ENCODE measurements at places on chromosomes 12 and 14.
A peak's percentile ranks its signal among the peaks of the same experiment; 100 is the strongest.

DNA sequence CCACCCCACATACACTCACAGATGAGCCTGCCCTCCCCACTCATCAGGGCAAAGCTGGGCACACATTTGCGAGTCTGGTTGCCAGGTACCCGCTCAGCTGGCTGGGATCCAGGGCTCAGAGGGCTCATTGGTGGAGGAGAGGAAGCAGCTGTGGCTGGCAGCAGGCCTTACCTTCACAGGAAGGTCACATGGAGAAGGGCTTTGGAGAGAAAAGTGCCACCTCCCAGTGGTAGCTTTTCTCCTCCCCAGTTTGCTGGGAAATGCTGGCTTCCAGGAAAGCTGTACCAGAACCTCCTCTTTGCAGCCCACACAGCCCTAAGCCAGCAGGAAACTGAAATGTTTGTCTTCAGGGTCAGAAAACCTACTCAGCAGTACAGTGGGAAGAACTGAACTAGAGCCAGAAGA lies 55.6 kb downstream of the LGMN start:
- peak; percentile 64 for DNase-seq

GRCh38 chr14:98334186-98334585 lies 937.8 kb downstream of the BCL11B start:
- no peak for DNase-seq

DNA sequence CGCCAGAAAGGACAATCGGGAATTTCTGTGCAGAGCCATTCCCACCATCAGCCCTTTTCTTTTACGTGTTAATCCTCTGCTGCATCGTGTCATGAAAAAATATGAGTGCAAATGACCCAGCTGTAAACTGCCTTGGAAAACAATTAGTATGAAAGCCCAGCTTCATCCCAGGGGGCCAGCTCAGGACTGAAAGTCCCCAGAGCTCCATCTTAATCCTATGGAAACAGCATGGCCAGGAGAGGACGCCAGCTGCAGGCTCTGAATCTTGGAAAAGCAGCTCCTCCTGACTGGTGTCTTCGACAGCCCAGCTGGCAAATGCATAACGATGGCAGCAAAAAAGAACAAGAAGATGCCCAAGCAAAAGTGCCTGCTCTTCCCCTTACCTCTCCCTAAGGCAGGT lies 191.5 kb downstream of the NTF3 start:
- DNase-seq = no peak

DNA sequence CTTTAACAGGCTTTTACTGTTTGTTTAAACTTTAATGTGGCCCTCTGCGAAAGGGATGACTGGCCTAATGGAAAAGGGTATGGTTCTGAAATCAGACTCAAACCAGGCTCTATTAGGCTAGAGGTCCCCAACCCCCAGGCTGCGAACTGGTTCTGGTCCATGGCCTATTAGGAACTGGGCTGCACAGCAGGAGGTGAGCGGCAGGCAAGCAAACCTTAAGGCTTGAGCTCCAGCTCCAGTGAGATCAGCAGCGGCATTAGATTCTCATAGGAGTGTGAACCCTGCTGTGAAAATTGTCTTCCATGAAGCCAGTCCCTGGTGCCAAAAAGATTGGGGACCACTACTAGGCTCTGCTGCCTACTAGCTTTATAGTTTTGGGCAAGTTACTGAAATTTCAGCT lies 11.1 kb downstream of the GALNT4 start:
- no peak for DNase-seq

GRCh38 chr14:28020112-28020511 lies 746.5 kb upstream of the FOXG1 start:
- no peak for DNase-seq

DNA sequence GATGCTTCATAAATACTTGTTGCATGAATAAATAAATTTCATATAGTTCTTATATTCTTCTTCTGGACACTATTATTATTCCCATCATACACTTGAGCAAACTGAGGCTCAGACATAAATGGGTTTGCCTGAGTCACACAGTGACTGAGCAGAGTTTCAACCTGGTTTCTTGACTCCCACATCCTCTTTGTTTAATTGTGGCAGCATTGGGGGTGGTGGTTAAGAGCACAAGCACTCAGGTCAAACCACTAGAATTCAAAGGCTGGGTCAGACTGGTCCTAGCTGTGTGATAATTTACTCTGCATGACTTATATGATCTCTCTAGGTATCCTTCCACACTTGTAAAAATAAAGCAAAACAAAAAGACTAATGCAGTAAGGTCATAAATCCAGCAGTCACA lies 274.9 kb upstream of the SRRM4 start:
- no peak for DNase-seq

- no peak for DNase-seq
Measured at GRCh38 chr12:76421046-76421445, 72.8 kb upstream of the BBS10 start.

GRCh38 chr12:51766067-51766676 lies 82.3 kb downstream of the FIGNL2 start:
- no peak for DNase-seq

DNA sequence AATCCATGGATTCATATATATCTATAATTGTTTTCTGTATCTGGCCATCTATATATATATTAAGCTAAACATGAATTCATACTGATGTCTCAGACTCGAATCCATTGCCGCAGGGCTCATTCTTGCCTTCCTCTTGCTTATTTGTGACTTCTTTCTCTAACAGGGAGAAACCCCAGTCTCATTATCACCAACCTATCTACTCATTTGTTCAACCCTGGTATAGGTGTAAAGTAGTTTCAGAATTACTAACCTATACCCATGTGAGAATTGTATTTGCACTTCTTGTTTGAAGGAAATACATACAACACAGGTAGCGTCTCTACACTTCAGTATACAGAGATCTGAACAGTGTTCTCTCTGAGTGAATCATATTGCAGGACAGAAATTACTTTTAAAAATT lies 77.7 kb downstream of the PTPN11 start:
- no peak for DNase-seq

- DNase-seq = no peak
Measured at GRCh38 chr12:96070670-96071279, 35.4 kb upstream of the LTA4H start.

- DNase-seq = no peak
Measured at GRCh38 chr14:93511001-93511400, 80.3 kb downstream of the UNC79 start.

DNA sequence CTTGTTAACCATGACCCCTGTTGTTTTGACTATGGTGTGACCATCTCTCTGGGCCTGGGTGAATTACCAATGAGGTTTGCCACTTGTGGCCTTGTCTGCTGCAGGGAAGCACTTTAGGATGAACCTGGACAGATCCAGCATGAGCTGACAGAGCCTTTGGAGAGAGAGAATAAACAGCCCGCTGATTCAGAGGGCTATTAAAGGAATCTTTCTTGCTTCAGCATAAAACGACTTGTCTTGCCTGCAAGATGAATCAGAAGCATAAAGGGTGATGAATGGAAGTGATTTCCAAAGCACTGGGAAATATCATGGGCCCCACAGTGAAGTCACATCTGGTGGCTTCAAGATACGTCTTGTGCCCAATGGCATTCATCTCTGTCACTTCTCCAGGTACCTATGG lies 69.0 kb upstream of the WSCD2 start:
- DNase-seq = no peak

DNA sequence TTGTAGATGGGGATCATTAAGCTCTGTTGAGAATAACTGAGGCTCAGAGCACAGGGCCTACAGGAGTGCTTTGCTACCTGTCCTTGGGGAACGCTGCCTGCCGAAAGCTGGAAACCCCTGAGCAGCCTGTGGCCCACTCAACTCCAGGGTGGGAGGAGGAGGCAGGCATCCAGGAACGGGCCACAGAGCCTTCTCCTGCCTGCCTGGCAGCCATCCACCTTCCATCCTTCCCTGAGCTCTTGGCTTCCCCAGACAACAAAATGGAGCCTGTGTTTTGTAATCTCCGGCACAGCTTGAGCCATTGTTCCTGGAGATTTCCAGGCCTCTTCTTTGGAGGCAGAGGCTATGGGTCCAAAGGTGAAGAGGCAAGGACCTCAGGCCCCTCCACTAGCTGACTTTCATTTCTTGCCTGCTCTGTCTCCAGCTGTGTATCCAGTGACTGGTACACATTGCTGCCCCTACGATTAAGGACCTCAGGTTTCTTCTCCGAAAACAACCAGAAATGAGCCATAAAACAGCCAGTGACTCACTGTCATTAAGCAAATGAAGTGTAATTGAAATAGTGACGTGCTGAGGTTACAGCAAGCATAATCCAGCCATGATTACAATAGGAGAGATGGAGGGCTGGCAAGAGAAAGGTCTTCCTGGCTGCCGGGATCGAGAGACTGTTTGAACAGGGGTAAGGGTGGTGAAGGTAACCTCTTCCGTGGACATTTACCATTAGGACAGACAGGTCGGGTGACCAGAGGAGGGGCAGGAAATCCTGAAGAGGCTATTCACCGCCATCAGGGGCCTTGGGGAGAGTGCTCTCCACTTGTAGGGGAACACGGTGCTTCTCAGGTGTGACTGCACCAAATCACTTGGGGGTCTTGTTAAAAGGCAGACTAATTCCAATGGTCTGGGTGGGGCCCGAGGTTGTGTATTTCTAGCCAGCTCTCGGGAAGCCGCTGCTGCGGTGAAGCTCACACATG lies 56.3 kb upstream of the KCNA5 start:
- no peak for DNase-seq

GRCh38 chr12:95796225-95796981 lies 5.8 kb upstream of the NTN4 start:
- no peak for DNase-seq

DNA sequence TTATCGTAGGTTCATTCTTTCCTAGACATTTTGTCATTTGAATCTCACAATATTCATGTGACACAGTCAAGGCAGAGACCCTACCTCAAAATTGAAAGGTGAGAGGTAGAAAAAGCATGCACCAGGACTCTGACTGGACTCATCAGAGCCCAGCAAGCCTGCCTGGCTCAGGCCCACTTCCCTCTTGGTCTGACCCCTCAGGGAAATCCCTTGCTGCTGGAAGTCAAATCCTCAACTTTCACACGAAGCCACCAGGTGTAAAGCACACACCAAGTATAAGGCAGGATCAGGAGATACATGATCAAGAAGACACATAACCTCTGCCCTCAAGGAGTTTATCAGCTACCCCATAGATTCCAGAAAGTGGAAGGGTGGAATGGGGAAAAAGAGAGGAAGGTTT lies 18.8 kb downstream of the NIN start:
- no peak for DNase-seq

DNA sequence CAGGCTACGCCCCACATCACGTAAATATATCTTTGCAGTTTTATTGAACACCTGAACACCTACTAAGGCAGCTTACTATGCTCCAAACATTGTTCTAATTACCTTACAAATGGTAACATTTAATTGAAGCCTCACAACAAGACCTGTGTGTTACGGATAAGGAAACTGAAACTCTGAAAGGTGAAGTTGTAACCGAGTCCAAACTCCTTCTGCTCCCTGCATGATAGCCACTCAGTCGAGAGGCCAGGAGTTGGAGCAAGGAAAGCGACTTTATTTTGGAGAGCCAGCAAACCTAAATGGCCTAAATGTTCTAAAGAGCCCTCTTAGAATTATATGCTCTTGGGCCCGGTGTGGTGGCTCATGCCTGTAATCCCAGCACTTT lies 12.6 kb upstream of the TRPV4 start:
- no peak for DNase-seq

- no peak for DNase-seq
Measured at GRCh38 chr14:79802093-79802492, 409.2 kb downstream of the DIO2 start.

DNA sequence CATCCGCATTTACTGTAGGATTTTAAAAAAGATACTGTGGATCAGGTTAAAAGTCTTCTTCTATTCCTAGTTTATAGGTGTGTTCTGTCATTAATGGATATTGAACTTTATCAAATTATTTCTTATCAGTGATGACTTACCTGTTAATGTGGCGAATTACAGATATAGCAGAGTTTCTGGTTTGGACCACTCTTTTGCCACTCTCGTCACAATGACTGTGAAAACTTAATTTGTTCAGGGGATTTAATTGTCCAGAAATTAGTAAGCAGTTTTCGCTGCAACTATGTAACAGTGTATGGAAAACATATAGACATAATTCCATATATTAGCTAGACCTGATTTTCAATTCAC lies 14.9 kb downstream of the COCH start:
- no peak for DNase-seq

DNA sequence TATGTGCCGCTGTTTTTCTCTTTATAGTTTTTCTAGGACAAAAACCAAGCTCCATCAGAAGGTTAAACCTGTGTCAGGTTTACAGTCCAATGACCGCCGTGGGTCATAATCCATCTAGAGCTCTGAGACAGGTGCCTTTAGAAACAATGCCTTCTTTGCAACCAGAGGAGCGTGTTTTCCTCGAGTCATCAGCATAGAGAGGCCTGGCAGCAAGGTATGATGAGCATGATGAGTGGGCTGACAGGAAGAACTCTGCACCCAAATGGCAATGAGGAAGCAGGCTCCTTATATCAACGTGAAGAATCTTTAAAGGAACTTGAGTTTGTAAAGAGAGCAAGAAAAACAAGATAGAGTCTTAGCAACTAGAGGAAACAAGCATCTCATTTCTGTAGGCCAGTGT lies 60.5 kb upstream of the NUDT4 start:
- DNase-seq = no peak

GRCh38 chr14:82075566-82075965 lies 541.9 kb upstream of the SEL1L start:
- DNase-seq = no peak

DNA sequence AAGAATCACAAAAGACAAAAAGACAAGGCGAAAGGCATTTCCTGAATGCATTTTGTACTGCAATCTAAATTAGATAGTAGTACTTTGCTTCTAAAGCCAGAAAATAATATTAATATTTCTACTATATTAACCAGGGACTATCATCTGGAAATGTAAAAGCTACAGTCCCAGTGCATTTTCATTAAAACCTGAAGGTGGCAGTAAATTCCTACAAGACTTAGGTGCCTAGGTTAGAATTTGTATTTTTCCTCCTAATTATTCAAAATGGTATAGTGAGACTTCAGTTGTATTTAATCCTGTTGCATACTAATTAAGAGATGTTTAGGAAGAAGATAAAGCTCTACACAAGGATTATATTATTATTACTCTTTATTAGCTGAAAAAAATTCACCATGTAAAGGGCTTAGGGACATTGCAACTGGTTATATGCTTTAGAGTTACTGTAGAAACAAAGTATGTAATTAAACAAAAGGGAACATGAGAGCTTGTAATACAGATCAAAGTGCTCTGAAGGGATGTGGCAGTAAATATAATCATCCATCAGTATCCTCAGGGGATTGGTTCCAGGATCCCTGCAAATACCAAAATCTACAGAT lies 53.6 kb downstream of the BRMS1L start:
- no peak for DNase-seq

- no peak for DNase-seq
Measured at GRCh38 chr12:3243376-3244084, 166.4 kb downstream of the TSPAN9 start.
